Substantia nigra (tissue), 51 donors: ENCODE measurements at places on chromosomes 4 and X.

DNA sequence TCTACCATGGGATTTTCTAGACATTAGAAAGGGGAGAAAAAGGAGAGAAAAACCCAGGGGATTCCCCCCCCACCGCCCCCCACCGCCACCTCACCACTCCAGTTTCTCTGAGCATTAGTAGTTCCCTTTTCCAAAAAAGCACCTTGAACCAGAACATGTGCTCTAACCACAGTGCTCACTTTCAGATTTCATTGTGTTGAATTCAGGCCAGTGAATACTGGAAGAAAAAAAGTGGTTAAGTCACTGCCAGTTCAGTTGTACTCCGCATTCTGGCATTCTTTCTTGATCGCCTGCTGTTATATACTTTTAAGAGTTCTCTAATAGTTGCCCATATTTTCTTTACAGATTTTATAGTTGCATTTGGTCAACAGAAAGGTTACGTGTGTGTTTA, 40.9 kb downstream of the JADE3 start:
- DNase-seq: no peak

- DNase-seq: no peak
Observed at GRCh38 chr4:142292231-142292630, 553.9 kb downstream of the INPP4B start.

DNA sequence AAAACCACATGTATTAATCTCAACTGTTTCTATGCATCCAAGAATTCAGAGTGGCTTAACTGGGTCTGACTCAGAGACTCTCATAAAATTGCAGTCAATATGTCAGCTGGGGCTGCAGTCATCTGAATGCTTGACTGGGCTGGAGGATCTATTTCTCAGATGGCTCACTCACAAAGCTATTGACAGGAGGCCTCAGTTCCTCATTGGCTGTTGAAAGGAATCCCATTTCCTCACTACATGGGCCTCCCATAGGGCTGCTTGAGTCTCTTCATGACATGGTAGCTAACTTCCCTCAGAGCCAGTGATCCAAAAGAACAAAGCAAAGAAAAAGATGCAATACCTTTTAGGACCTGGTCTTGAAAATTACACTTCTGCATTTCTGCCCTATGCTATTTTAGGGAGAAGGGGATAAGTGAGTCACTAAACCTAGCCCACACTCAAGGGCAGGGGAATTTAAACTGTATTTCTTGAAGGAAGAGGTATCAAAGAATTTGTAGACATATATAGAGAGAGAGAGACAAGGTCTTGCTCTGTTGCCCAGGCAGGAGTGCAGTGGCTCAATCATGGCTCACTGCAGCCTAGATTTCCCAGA, 9.8 kb downstream of the SCFD2 start:
- no peak for DNase-seq

DNA sequence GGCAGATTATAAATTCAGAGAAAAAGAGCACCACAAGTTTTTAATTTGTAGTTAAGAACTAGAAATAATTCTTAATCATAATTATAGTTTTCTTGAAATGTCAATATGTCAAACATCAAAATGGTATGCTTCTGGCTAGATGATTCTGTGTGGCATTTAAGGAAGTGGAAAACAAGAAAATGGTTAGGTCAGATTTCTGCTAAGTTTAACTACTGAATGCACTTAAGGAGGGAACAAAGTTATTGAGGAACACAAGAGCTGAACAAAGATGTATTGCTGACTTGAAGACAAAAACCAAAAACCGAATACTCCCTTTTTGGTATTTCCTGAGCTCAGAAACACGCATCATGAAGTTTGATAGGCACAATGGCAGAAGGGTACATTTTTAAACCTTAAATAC, 58.7 kb upstream of the GPR34 start:
- DNase-seq: no peak

DNA sequence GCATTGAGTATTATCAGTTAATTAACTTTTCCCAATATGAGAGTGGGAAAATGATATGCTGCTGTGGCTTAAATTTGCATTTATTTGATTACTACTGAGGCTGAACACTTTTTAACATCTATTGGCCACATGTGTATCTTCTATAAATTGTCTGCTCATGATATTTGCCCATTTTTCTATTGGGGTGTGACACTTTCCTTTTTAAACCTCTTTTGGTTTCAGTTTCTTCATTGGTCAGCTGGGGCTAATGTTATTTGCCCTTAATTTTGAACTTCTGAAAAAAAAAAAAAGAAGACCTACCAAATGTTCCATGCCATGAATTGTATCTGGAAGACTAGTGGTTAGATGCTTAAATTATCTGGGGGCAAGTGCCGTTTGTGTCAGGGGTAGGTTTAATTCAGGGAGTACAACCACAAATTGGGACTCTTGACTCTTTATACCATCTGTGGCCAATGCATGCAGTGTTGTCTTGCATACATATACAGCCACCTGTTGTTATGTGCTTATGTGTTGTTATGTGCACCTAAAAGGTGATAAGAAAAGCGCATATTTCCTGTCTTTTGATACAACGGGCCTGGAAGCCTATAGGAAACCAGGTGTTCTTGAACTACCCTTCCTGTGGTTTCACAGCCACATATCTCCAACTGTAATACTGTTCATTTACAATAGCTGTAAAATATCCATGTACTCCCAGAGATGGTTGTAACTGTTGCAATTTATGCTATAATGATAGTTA, 49.0 kb downstream of the SH2D1A start:
- DNase-seq: no peak

DNA sequence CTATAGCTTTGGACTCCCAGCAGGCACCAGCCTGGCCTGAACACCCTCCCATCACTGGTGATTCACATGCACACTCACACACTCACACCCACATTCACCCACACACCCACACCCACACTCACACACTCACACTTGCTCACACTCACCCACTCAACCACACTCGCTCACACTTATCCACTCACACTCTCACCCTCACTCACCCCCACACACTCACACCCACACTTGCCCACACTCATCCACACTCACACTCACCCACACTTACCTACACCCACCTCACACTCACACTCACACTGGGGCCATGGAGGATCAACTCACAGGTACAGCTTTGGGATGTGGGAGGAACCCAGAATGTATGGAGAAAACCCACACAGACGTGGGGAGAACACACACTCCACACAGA, 548.2 kb upstream of the FAT1 start:
- no peak for DNase-seq

- DNase-seq: no peak
Observed at GRCh38 chr4:74441744-74442143, 3.2 kb upstream of the AREG start.
